ENCODE measurements at places on chromosomes 16 and 17. TPM values are rescaled to one million over a fixed set of nuclear protein-coding genes. Genes with fewer than 3 reads are reported as not detected.

C16orf74 gene
- total RNA-seq, result 21.7 TPM

CIITA gene
- 12.5 TPM for total RNA-seq

DNA sequence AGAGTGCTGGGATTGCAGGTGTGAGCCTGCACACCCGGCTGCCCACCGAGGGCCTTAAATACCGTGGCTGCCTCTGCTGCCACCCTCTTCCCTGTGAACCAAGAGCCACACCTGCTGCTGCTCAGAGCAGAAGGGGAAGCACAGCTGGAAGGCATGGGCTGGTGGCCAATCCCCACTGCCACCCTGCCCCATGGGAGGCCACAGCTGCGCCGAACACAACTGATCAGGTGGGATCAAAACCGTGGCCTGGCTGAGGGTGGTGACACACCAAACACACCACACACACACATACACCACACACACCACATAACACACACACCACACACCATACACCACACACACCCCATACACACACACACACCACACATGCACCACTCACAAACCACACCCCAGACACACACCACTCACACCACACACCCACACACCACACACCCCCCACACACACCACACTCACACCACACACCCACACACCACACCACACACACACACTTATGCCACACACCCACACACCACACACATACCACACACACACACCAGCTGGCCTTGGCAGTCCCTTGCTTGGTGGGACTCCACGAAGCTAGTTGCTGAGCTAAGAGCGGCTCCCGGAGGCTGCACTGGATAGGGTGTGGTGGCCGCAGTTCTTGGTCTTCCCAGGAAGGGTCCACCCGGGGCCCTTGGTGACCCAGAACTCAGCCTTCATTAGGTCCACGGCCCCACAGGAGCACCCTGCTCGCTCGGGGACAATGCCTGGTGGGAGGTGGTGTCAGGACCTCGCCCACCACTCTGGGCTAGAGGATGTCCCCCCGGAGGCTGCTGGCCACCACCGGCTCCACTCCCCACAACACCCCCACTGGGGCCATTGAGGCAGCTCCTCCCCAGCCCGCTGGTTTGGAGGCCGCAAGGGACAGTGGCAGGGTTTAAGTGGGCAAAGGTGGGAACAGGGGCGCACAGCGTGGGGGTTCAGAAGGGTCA is 14.9 kb downstream of the CEP131 start:
- DNase-seq, result no peak

SOST gene
- not detected for total RNA-seq

NPIPB6 gene
- total RNA-seq, result 4.6 TPM

DNA sequence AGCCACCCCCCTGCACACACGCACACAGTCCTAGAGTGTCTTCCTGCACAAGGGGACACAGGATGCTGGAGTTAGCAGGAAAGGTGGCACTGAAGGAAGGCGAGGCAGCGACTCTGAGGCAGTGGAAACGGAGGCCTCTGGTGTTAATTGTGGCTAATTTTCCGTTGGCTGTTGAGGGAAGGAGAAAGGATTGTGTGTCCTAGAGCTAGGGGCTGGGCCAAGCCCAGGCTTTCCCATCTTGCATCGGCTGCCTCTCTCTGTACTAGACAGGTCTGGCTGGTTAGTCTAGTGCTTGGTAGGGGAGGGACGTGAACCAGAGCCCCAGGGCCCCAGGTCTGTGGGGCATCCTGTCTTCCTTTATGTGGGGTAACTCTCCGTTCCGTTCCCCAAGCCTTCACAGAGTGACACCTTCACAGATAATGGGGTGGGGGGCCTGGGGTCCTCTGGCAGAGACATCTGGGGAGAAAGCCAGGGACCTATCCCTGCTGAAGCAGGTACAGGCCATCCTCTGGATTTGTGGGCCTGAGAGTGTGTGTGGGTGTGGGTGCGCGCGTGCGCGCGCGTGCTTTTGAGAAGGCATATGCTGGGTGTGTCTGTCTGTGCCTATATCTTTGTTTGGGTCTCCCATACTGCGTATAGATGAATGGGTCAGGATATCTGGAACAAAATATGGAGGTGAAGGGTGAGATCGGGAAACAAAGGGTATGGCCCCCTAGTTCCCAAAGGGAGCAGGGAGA is at the start of gene CHD3:
TSS of gene CHD3 (plus strand) at position 606 of the 737 bp plus-strand sequence. CDS start 212 bp downstream, outside the sequence.
- DNase-seq, result peak; percentile 31

DNA sequence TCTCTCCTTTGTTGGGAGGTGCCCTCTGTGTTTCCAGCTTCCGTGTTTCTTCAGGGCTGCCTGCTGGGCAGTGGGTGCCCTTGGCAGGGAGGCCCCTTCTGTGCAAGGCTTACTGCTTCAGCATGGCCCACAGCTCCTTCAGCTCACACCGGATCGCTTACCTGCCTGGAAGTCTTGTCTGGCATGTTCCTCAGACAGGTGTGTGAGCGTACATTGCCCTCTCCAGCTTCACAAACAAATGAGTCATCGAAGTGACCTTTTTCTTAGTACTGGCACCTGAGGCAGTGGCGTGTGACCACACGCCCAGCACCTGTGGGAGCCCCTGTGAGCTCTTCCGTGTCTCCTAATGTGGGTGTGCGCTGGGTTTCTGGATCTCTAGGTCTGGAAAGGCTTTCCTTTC is 3.5 kb downstream of the RAB40C start:
- DNase-seq, result no peak

DNA sequence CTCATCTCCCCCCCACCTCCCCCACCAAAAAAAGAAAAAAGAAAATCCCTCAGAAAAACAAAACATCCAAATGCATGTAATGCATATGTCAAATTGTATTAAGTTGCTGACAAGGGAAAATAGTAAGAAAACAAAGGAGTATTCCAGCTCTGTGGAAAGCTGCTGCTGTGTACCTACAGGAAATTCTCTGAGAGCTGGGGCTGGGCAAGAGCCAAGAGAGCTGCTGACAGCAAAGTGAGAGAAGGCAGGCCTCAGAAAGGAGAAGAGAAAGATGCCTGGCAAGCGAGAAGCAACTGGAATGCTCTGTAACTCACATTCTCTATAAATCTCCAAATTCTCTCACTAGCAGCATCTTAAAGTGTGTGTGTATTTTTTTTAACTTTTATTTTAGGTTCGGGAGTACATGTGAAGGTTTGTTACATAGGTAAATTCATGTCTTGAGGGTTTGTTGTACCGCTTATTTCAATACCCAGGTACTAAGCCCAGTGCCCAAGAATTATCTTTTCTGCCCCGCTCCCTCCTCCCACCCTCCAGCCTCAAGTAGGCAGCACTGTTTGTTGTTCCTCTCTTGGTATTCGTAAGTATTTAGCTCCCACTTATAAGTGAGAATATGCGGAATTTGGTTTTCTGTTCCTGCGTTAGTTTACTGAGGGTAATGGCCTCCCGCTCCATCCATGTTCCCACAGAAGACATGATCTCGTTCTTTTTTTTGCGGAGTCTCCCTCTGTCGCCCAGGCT is 24.4 kb downstream of the CNTROB start:
- DNase-seq, result no peak
